Activated naive CD8-positive, alpha-beta T cell treated with anti-CD3 and anti-CD28 coated beads, Interleukin-2, amount 50 U/mL, for 16 hours (primary cell): ENCODE measurements at places on chromosomes 5 and 9.

- no peak for DNase-seq
Measured at GRCh38 chr5:31901807-31902530, 263.0 kb downstream of the PDZD2 start.

DNA sequence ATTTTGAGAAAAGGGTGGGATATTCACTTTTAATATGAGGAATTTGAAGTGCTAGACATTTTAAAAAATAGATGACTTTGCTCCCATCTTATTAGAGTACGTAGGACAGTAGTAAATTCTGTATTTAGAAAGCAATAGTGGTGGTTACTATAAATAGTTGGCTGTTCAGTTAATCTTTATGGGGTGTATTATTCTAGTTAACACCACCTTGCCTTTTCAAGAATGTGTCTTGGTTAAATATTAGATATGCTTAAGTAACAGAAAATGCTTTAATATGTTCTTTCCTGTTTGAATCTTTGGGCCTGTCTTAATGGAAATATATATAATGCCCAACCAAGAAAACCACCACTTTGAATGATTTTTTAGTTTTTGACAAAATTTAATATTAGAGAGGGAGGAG lies 608.7 kb upstream of the FAM174A start:
- DNase-seq, result no peak

DNA sequence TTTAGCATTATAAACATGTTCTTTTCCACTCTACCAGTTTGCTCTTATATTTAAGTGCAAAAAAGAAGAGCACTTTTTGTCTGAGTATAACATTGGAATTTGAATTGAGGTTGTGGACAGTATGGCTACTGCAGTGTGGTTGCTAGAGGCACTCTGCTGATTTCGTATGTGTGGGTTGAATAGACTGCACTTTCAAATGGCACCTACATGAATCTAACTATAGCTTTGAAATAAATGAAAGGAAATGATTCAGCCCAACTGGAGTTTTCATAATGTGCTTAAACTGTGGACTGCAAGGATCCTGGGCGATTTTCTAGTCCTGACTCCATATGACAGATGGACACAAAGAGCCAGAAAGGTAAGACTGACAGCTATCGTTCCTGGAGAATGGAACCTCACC lies 657.6 kb upstream of the RIOK2 start:
- DNase-seq, result no peak

- DNase-seq, result no peak
Measured at GRCh38 chr9:130189840-130190239, 17.6 kb downstream of the NCS1 start.

DNA sequence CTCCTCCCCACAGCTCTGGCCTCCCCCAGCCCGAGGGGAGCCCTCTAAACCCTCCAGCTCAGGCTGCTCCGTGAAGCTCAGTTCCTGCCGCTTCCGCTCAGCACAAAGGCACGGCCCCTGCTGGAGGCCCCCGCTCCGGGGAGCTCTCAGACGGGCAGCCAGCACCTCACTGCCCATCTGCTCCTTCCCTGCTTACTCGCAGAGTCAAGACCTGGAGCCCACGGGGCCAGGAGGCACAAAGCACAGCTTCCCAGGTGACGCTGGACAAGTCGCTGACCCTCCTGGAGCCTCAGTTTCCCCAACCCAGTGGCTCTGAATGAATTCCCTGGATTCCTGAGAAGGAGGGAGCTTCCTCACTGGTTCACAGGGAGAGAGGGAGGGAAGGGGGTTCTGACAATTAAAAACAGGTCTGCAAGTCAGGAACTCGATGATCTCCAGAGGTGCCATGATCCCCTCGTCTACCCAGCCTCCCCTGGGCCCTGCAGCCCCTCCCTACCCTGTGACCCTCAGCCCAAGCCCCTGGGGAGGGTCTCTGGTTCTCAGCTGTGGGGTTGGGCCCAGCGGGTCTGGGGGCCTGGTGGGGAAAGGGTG lies 36.2 kb downstream of the VAV2 start:
- no peak for DNase-seq

DNA sequence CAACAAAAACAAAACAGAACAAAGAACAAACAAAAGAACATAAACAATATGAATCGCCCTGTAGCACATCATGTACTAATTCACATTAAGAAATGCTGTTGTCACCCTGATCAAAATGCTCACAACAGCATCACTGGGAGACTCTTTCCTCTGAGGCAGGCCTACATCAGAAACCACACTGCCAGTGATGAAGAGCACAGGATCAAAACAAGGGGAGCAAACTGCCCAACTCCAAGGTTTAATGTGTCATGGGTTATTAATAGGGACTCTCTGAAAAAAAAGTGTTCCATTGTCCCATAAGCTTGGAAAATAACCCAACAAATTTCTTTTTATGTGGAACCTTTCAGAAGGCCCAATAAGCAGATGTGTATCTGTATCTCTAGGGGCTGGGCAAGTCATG lies 74.2 kb downstream of the PTPN3 start:
- no peak for DNase-seq

- DNase-seq, result no peak
Measured at GRCh38 chr5:1750469-1750868, 49.2 kb downstream of the MRPL36 start.

- DNase-seq, result no peak
Measured at GRCh38 chr9:27655441-27655840, 82.2 kb upstream of the C9orf72 start.

DNA sequence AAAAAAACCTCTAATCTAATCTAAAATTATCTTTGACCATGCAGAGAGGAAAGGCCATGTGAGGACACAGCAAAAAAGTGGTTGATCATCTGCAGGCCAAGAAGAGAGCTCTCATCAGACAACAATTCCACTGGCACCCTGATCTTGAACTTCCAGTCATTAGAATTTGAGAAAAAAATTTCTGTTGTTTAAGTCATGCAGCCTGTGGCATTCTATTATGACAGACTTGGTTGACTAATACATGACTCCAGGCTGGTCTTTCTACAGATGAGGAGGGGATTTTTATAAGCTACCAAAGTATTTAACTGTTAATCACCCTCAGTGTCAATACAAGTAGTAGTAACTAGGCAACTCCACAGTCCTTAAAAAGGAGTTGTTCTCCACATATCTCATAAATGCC lies 358.5 kb upstream of the RGMB start:
- DNase-seq, result no peak
